ENCODE measurements at places on chromosomes 7 and 10. TPM values are rescaled to one million over a fixed set of nuclear protein-coding genes. Genes with fewer than 3 reads are reported as not detected.

HPSE2 gene
- not detected for total RNA-seq

C7orf57 gene
- total RNA-seq, result not detected

MARCHF5 gene
- total RNA-seq, result 48.9 TPM

TMEM229A gene
- not detected for total RNA-seq

PSD gene
- 0.99 TPM for total RNA-seq

DNA sequence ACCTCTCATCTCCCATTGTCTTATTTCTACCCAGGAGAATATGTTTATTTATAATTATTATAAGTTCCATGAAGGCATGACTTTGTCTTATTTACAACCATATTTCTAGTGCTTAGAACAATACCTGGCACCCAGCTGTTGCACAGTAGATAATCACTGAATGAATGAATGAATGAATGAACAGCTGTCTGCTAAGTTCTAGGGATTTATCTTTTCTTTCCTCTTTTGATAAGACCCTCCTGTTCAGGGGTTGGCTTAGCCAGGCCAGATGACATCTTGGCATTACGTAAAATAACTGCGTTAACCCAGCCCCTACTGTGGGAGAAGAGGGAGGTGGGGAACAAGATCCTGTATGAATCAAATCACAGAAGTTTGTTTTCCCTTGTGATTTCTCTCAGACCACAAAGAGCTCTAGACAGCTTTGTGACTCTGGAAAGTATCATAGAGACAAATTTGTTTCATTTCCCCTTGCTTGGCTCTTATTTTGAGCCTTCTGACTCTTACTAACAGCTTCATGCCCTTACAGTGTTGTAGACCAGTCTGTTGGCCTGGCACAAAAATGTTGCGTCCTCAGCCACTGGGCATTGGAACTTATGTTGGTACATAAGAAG, 8.4 kb downstream of the ZNF862 start:
- no peaks in the 10 kb centered on the region for H3K4me1 ChIP-seq
- no peak overlapping the region for H3K27ac ChIP-seq
- DNase-seq, result no peak
- no peaks in the 10 kb centered on the region for H3K27me3 ChIP-seq
- no peak overlapping the region for H3K4me3 ChIP-seq

DNA sequence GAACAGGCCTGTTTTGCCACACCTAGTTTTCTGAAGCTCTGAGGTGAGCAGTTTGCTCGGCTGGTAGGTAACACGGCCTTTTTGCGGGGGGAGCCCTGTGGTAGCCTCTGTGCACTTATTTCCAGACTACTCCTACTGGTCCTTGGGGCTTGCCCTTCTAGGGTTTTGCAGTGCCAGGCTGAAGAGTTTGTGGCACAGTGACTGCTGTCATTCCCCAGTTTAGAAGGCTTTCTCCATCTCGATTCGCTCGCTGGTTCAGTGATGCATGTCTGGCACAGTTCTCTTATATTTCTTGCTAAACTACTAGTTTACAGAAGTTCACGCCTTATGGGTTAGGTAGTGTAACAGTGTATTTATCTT, 711 bp downstream of the KIF20B start:
- H3K36me3 ChIP-seq, result no peaks in the 10 kb centered on the region
- H3K4me1 ChIP-seq, result peaks cover 52% of the 10 kb centered on the region
- H3K27me3 ChIP-seq, result no peaks in the 10 kb centered on the region
- DNase-seq, result no peak

GRCh38 chr7:117619681-117620080, 139.9 kb downstream of the CFTR start:
- no peaks in the 10 kb centered on the region for H3K36me3 ChIP-seq
- peaks cover 34% of the 10 kb centered on the region for H3K27me3 ChIP-seq
- DNase-seq, result no peak
- H3K4me3 ChIP-seq, result no peak overlapping the region

GRCh38 chr7:112199672-112200071, 6.5 kb downstream of the DOCK4 start:
- no peak for DNase-seq
- H3K4me3 ChIP-seq, result no peak overlapping the region
- peaks cover 47% of the 10 kb centered on the region for H3K4me1 ChIP-seq
- H3K27ac ChIP-seq, result no peak overlapping the region

DNA sequence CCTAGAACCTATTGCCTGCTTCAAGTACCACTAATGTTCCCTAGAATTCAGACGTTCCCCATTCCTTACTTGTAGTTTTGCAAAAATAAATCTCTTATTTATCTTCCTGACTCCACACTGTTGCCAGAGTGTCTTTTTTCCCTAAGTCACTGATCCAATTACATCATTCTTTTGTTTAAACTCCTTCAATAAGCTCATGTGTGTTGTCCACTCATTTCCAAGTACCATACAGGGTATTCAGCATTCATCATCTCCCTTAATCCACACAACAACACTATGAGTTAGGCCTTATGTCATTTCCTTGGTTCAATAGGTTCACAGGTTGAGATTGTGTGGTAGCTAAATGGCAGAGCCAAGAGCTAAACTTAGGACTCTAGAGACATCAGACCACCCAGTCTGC, 119.9 kb upstream of the RHOBTB1 start:
- no peak overlapping the region for H3K4me3 ChIP-seq
- H3K27me3 ChIP-seq, result peaks cover 16% of the 10 kb centered on the region
- no peak overlapping the region for H3K27ac ChIP-seq
- no peaks in the 10 kb centered on the region for H3K36me3 ChIP-seq
- H3K4me1 ChIP-seq, result peaks cover 2% of the 10 kb centered on the region
- DNase-seq, result no peak

- no peaks in the 10 kb centered on the region for H3K27me3 ChIP-seq
- no peak overlapping the region for H3K27ac ChIP-seq
- H3K4me1 ChIP-seq, result no peaks in the 10 kb centered on the region
- no peak for DNase-seq
These were observed 561.7 kb downstream of the GATA3 start for GRCh38 chr10:8616166-8616565.
